Glutamatergic neuron (in vitro differentiated cells): ENCODE measurements at places on chromosomes 13 and 19. TPM values are rescaled to one million over a fixed set of nuclear protein-coding genes. Genes with fewer than 3 reads are reported as not detected.

DNA sequence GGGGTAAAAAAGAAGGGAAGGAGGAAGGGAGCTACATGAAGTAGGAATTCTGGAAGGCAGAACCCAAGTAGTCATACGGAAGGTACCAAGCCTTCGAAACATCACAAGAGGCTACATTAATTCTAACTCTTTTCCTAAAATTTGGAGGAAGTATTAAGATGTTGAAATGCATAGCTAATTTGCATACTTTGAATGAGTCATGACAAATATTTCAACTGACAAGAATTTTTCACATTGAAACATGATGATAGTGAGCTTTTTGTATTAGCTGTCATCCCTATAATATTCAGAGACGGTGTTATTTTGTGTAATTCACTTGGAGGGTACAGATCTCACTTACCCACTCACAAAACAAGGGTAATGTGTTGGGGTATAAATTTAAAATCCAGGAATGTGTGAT, 9.1 kb upstream of the ACOD1 start:
- peaks cover 6% of the 10 kb centered on the region for H3K36me3 ChIP-seq
- H3K27ac ChIP-seq: no peak overlapping the region
- H3K27me3 ChIP-seq: peaks cover 2% of the 10 kb centered on the region

GRCh38 chr19:33490041-33490451, 31.5 kb downstream of the PEPD start:
- H3K4me1 ChIP-seq: peaks cover 33% of the 10 kb centered on the region
- no peak overlapping the region for H3K27ac ChIP-seq
- H3K4me3 ChIP-seq: no peak overlapping the region

DNA sequence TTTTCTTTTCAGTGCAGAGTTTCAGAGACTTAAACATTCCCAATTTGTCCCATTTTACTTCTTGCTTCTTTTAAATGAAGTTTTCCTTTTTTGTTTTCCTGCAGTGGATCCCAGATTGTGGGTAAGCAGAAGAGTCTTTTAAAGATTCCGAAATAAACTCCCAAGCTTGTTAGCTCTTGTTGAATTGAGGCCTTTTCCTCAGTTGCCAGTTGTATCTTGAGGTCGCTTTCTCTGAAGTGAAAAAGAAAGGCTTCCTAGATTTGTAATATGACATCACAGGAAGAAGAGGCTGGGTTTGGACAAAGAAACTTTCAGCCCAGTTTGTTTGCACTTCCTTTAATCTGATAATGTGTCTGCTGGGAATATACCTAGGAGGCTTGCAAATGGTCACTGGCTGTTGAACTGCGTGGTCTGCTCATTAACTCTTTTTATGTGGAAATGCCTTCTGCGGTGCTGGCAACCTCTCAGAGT, at the start of gene LPAR6:
TSS of gene LPAR6 (minus strand) at position 233 of the 471 bp plus-strand sequence. CDS start 690 bp downstream, outside the sequence.
- no peaks in the 10 kb centered on the region for H3K27me3 ChIP-seq
- peaks cover 14% of the 10 kb centered on the region for H3K4me1 ChIP-seq
- no peak for DNase-seq
- no peak within 1 kb of the TSS for H3K27ac ChIP-seq
- H3K4me3 ChIP-seq: peak within 1 kb of the TSS; percentile 74

GRCh38 chr13:103371271-103371670, 305.1 kb upstream of the SLC10A2 start:
- no peaks in the 10 kb centered on the region for H3K4me1 ChIP-seq
- no peak overlapping the region for H3K27ac ChIP-seq
- H3K27me3 ChIP-seq: no peaks in the 10 kb centered on the region

DNA sequence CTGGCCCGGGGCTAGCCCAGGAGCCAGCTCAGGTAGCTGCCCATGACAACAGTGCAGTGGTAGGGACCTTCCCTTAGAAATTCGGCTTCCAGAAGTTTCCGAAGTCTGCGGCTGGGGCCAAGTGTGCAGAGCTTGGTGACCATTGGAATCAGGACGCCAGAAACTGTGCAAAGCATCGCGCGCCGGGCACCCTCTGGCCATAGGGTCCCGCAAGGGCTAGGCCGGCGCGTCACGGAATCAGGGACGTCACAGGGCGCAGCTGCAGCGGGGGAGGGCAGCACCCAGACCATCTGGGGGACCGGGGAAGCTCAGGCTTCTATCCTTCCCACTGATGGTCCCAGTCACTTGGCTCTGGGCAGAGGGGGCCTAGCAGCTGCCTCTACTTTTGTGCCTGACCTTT, 219.1 kb downstream of the MTUS2 start:
- no peak overlapping the region for H3K4me3 ChIP-seq
- peaks cover 2% of the 10 kb centered on the region for H3K36me3 ChIP-seq
- no peak overlapping the region for H3K27ac ChIP-seq
- H3K27me3 ChIP-seq: peaks cover 2% of the 10 kb centered on the region
- H3K4me1 ChIP-seq: no peaks in the 10 kb centered on the region

The PTH2 gene
- 2.5 TPM for total RNA-seq
